Body of pancreas (tissue), 4 donors: ENCODE measurements at places on chromosomes 6 and 20. TPM values are rescaled to one million over a fixed set of nuclear protein-coding genes. Genes with fewer than 3 reads are reported as not detected.

Gene WFDC10B
- total RNA-seq: not detected

DNA sequence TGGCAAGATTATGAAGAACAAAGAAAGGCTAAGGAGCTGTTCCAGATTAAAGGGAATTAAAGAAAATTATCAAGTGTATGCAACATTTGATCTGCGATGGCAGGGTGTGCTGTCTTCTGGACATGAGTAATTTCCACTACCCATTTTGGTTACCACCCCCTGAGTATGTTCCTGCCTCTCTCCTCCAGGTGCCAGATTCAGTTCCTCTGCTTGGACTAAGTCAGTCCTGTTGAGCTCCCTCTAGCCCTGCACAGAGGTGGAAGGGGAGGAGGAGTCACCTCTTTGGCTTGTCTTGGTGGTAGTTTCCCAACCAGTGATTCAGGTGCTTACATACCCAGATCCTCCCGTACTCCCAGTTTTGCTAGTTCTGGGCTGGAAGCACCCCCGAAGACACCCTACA is 22.2 kb upstream of the SNRPB2 start:
- no peaks in the 10 kb centered on the region for H3K36me3 ChIP-seq
- no peaks in the 10 kb centered on the region for H3K4me1 ChIP-seq
- no peaks in the 10 kb centered on the region for H3K27me3 ChIP-seq
- H3K27ac ChIP-seq: no peak overlapping the region
- H3K4me3 ChIP-seq: no peak overlapping the region

DNA sequence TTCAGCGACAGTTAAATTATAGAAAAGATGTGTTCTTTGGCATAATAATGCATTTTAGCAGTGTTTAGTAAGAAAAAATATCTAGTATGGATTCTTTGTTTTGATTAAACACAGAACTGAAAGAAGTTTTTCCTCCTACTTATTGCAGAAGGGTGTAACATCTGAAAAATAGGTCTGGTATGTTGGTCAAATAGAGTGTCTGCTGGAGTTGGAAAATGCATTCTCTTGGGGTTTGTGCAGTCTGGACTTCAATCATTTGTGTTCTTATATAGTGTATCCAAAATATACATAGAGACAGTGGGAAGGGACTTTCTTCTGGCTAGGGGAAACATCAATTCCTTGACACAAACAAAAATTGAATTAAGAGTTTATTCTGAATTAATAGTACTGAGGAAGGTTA is 132.4 kb upstream of the MAN1A1 start:
- no peak overlapping the region for H3K4me3 ChIP-seq
- no peaks in the 10 kb centered on the region for H3K36me3 ChIP-seq
- no peak overlapping the region for H3K27ac ChIP-seq
- no peak for DNase-seq

DNA sequence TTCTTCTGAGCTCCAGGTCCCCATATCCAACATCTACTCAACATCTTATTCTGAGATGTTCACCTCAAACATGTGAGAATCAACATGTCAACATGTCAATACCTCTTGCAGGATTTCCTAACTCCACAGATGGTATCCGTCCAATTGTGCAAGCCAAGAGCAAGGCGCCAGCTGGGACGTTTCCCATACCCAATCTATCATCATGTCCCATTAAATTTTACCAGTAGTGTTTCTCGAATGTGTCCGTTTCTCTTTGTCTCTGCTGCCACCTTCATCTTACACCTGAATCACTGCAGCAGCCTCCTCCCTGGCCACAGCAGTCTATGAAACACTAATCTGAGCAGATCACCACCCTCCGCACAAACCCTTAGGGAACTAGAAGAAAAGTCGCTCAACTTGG is 78.0 kb upstream of the RPS6KA2 start:
- H3K27ac ChIP-seq: no peak overlapping the region
- no peaks in the 10 kb centered on the region for H3K27me3 ChIP-seq
- peaks cover 27% of the 10 kb centered on the region for H3K4me1 ChIP-seq
- H3K36me3 ChIP-seq: no peaks in the 10 kb centered on the region
- H3K4me3 ChIP-seq: no peak overlapping the region

Gene AIF1
- total RNA-seq: 2.3 TPM
